G401 (cell line): ENCODE measurements at places on chromosomes 6 and 20. TPM values are rescaled to one million over a fixed set of nuclear protein-coding genes. Genes with fewer than 3 reads are reported as not detected.

GRCh38 chr6:111660531-111660930 is 54.9 kb upstream of the TRAF3IP2 start:
- no peak for DNase-seq

GRCh38 chr6:55282115-55282514 is 45.2 kb upstream of the GFRAL start:
- no peak for DNase-seq

DNA sequence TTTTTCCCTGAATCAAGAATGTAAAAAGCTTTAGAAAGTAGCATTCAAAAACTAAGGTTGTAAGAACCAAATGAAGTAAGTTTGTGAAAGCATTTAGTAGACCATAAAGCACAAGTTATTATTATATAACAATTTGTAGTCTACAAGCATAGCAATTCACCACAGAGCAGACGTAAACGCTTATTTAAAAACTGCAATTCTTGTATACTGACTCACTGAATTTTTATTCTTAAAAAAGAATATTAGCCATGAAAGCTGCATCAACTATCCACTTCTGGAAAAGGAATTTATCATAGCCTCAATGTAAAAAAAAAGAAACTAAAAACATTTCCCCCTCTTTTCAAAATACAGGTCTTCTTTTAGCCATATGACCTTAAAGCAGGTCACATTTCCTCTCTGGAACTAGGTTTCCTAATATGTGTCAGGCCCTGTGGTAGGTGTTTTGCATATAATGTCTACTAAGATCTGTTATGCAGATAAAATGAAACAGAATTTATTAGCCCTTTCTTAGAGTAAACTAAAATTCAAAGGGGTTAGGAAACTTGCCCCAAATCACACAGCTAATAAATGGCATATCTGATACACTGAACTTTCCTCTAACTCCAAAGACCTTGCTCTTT is 2.1 kb downstream of the MAP3K7 start:
- no peak for DNase-seq

DNA sequence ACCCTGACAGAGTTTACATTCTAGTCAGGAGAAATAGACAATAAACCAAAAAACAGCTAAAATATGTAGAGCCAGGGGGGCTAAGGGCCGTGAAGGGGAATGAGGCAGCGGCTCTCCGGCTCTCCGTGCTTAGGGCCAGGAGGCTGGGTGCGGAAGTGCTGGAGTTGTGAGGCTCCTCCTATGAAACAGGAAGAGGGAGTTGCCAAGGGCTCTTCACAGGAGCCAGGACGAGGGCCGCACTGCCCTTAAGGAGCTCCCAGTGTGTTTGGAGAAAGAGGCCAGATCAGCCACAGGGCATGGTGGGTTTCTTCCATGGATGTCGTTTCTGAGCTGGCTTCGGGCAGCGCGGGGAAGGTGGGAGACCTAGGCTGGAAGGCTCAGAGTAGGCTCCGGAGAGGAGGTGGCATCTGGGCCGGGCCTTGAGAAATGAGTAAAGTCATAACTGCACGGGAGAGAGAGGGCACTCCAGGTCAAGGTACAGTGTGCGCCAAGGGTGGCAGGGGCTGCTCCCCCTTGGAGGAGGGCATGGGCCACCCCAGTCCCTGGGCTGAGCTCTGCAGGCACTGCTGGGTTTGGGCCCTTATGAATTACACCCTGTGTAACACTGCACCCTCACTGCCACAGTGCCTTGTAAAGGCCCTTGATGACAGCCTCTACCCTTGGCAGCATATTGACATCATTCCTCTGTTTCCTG is 20.8 kb upstream of the MLN start:
- no peak for DNase-seq

DNA sequence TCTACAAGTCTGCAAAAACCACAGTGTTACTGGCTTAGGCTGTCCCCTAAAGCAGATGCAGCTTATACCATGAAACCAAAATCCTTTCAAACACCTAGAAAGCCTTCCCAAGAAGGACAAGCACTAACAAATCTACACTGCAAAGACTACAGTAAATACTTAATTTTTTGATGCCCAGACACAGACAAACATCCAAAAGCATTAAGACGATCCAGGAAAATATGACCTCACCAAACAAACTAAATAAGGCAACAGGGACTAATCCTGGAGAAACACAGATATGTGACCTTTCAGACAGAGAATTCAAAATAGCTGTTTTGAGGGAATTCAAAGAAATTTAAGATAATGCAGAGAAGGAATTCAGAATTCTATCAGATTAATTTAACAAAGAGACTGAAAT is 423.5 kb downstream of the COL12A1 start:
- no peak for DNase-seq

DNA sequence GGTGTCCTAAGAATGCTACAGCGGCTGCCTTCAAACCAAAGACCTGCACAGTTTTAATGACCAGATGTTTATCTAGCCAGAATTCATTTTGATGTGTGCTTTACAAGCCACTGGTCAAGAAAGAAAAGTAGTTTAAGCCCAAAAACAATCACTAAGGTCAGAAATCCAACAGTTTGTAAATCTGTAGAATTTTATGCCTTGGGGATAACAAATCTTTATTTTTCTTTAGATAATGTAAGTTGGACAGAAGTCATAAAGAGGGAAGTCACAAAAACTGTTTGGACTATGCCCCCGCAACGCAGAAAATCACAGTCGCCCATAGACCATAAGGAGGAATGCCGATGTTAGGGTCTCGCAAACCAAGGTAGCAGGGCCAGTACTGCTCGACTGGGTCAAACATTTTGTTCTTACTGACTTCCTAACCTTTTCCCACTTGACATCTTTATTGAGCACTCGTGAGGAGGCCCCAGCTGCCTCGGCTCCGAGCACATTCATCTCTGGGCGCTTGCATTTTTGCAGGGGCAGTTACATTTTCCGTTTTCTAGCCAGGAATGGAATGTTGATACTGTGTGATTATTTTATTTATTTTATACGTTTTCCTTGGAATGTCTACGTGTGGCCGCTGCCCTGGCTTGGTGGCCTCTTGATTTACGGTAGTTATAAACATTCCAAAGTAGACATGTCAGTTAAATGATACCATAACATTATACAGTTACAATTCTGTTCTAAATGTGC is 56.7 kb upstream of the APCDD1L start:
- no peak for DNase-seq

DNA sequence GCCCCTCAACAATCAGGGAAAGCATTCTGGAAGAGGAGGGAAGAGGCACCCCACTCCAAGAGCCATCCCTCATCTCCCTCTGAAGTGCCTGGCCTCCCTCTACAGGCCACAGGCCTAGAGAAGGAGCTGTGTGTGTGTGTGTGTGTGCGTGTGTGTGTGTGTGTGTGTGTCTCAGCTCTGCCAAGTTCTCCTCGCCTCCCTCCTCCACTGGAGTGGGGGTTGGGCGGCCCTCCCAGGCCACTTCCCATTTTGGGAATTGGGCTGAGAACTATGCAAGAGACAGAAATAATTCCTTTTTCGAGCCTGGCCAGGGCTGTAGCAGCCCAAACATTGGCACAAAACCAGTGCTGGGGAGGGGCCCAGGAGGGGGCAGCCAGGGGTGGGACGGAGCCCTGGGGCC is 35.7 kb downstream of the KCNB1 start:
- no peak for DNase-seq

GRCh38 chr6:130043344-130043743 is 25.0 kb downstream of the L3MBTL3 start:
- DNase-seq, result no peak

DNA sequence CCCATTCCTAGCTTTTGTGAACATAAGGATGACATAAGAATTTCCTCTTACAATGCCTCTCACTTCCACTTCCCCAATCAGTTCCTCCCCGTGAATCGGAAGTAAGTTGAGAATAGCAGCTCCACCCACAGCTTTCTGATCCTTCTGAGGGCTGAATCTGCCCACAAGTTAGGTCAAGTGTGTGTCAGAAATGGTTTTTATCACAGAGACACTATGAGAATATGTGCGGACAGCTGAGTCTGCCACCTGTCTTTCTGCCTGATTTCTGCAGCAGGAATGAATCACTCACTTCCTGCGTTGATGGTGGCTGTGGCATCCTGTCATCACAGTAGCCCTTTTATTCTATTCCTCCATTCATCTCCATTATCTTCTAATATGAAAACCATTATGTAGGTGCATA is 70.2 kb downstream of the RIN2 start:
- no peak for DNase-seq

DNA sequence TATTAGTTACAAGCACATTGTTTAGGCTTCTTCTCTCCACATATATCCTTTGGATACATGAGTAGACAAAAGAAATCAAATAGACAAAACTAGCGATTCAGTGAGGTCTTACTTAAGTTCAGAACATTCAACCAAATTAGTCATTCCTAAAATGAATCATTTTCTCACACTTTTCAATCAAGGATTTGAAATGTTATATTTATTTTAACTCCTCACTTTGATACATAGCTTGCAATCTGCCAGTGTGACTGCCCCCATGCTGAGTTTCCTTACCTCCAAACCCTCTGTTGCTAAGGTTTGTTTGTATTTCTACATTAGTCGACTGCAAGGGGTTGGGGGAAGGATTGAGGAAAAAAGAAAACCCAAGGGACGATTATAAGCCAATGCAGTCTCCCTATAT is 3.5 kb upstream of the MOXD1 start:
- DNase-seq, result no peak

ARMH2 gene
- total RNA-seq, result not detected in 2 replicates

POPDC3 gene
- 36.4 and 37.8 TPM in 2 replicates for total RNA-seq
